Urinary bladder (tissue), 4 donors: ENCODE measurements at places on chromosomes 11 and 22.

GRCh38 chr11:69485337-69486041 lies 4.0 kb downstream of the LINC01488 start:
- no peak for DNase-seq

DNA sequence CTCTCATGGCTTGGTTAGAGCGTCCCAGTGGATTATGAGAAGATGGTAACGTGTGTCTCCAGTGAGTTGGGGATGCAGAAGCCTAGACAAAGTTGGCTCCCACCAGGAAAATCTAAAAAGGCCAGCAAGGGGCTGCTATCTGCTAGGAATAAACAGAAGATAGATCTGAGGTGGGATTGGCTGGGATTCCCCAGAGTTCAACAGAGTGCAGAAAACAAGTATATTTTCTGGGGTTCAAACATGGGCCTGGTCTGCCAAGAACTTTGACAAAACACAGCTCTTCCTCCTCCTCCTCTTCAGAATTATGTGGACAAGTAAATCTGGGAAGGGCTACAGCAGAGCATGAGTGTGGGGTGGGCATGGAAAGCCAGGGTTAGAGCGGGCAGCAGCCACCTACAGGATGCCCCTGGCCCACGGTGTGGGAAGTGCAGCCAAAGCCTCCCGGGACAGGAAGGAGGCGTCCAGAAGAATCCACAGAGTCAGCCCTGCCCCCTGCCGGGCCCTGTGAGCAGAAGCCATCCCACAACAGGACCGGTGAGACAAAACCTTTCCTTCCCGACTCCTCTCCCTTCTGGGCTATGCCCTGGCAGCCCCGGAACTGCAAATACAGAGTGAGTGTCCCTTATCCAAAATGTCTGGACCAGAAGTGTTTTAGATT lies 67.1 kb downstream of the CD82 start:
- DNase-seq = no peak

DNA sequence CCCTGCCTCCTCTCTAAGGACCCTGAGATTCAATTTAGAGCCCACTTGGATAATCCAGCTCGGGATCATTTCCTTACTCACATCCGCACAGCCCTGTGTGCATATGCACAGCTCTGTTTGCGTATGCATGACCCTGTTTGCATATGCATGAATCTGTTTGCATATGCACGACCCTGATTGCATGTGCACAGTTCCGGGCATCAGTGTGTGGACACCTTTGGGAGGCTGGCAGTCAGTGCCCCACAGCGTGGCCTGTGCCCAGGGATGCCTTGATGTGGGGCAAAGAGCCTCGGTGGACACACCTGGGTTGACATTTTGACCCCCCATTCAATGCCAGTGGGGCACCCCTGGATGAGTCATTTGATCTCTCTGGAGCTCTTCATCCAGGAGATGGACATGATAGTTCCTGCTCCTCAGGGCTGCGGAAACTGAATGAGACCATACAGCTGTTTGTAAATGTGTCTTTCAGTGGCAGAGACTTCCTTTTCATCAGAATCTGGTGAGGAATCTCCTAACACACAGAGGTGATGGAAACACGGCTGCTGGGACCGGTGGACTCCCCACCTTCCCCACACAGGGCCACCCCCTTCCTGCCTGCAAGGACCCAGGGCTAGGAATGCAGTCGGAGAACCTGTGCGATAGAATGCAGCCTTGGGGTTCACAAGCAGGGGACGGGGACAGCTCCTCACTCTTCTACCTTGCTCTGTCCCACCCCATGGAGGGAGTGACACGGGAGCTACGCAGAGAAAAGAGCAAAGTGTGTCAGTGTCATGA lies 41.2 kb downstream of the MYEOV start:
- DNase-seq = no peak

DNA sequence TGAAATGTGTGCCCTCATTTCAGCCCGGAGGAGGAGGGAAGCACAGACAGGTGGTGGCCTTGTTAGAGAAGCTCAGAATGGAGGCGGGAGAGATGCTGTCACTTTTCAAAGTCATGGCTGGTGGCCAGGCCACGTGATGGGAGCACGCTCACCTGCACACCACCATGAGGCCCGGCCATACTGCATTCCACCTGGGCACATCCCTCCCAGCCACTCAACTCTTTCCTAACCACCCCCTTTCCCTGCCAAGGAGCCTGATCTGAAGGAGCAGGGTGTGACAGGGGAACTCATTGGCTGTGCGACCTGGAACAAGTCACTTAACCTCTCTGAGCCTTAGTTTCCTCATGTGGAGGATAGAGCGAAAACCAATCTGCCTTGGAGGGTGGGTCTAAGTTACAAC lies 364.5 kb downstream of the CTTN start:
- no peak for DNase-seq

DNA sequence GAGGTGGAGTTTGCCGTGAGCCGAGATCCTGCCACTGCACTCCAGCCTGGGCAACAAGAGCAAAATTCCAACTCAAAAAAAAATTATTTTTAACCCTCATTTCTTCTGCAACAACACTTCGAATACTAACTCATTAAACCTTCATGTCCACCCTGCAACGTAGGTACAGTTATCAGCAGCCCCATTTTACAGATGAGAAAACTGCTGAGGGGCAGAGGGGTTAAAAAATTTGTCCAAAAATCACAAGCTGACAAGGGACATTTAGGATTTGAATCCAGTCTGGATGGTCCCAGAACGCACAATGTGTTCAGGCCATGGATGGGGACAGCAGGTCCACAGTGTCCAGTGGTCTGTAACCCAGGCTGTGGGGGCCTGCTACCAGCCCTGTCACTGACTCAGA lies 29.0 kb downstream of the RHOD start:
- no peak for DNase-seq

DNA sequence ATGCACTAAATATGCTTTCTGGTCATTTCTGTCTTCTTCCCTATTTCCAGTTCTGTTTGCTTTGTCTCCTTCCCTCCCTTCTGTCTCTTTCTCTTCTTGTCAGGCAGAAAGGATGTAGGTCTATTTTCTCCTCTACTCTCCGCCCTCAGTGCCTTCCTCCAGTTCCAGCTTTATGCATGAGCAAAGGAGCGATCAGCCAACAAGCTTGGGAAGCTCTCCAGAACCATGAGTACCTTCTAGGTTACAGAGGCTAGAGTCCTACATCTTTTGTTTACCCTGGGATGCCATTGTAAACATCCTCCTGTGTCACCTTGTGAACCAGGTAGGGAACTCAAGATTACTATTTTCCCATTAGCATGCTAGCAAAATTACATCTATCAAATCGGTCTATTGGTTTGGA lies 7.9 kb upstream of the SPON1 start:
- DNase-seq = no peak

GRCh38 chr11:72513411-72513810 lies 79.1 kb upstream of the CLPB start:
- no peak for DNase-seq
